ENCODE measurements at places on chromosomes 2 and 18. TPM values are rescaled to one million over a fixed set of nuclear protein-coding genes. Genes with fewer than 3 reads are reported as not detected.

- no peak for DNase-seq
Measured at GRCh38 chr2:223314811-223315210, 262.8 kb downstream of the KCNE4 start.

The DOCK10 gene
- total RNA-seq = 196 TPM

DNA sequence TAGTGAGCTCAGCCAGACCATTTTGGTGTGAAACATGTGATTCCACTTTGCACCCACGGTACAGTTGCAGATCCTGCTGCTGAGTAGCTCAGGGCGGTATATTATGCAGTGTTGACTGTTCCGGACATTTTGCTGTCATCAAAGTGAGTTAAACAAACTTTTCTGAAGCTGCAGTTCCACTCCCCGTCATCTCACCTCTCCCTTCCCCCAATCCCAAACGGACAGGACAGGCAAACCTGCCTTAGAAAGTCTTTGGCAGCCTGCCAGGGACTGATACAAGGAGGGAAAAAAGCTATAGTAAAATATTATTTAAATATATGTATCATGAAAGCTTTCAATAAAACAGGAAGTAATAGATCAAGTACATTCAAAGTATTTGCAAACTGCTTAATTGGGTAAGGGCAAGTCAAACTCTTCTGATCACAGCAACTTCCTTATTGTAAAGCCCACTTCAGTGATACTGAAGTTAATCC lies 35.5 kb upstream of the SP5 start:
- DNase-seq = no peak

DNA sequence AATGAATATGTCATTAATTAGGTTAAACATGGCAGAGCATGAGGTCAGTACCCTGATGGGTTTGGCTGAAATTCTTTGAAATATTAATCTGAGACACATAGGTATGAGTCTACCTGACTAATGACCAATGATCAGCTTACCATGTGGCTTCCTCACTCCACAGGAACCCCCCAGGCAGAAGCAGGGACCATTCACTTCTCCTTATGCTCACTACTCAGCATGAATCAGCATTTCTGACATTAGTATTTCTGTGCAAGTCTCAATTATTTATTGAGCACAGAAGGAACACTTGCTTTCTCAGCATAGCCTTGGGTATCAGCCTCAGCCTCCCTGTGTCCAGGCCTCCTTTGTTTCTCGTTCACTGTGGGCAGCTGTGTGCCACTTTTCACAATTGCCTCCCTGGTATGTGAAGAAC lies 9.3 kb upstream of the KCNE4 start:
- no peak for DNase-seq

DNA sequence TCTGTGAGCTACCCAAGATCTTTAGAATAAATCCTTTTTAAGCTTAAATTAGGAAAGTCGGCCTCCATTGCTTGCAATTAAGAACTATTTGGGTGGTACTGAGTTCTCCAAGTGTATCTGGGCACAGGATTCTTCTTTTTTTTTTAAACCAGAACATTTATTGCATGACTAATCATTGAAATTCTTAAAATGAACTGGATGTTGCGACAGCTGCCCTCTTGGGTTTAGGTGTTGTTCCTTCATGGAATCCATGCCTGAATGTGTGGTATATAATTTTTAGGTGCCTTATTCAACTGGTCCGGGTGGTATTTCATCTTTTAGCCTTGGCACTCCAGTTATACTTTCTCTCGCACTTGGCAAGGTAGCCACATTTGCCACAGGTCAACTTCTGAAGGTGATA lies 14.5 kb upstream of the KCNK3 start:
- DNase-seq = no peak

The ABCG8 gene
- total RNA-seq = not detected

The SERPINB3 gene
- not detected for total RNA-seq
